Type B pancreatic cell (in vitro differentiated cells): ENCODE measurements at places on chromosomes 5 and 9.

DNA sequence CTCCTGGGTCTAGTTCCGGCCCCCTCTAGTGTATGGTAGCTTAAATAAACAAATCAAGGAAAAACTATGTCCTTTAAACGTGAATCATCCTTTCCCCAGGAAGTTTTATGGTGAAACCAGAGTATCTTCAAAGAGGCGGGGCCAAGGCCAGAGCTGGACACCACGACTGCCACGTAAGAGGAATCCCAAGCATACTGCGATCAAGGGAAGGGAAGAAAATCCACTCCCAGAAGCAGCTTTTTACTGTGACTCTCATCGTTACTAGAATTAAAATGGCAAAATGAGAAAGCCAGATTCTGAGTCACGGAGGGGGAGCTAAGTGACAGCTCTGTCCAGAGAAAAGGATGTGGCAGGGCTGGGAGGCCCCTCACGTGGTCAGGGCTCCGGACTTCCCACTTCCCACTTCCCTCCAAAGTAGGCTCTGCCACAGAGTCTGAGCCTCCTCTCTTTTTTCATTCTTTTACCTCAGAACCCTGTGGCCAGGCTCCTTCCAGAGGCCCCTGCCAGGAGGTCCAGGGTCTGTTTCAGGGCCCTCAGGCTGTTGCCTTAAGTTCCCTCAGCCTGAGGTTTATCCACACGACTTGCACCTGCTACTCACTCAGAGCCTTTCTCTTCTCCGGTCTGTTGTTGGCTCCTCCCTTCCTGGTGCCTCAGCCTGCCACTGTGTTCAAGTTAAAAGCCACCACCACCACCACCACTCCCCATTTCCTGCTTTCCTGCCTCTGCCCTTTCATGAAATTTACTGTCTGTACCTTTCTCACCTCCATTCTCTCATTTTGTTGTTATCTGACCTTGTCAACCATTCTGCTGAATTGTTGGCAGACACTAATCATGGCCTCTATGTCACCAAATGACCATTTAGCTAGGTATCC lies 1.4 kb upstream of the GLRX start:
- DNase-seq: no peak

GRCh38 chr5:116738615-116739261 lies 164.1 kb upstream of the SEMA6A start:
- DNase-seq: no peak

GRCh38 chr9:73080110-73080694 lies 71.5 kb upstream of the ANXA1 start:
- DNase-seq: no peak

DNA sequence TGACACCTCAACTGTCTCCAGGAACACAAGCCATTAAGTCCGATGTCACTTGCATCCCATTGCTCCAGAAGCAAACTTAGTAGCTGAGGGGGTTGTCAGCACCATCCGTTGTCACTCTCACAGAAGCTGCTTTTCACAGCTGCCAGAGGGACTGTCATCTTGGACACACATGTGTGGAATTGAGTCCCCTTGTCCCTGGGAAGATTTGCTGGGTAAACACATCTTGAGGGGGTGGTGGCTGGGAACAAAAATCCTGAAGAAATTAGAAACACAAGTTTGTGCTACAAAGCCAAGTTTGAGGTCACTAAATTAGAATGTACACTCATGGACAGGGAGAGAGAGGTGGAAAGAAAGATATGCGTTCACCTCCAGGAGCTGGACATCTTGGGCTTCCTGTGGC lies 55.2 kb upstream of the ADRA1B start:
- DNase-seq: no peak

- no peak for DNase-seq
Observed at GRCh38 chr5:100553209-100553608, 18.0 kb downstream of the FAM174A start.

DNA sequence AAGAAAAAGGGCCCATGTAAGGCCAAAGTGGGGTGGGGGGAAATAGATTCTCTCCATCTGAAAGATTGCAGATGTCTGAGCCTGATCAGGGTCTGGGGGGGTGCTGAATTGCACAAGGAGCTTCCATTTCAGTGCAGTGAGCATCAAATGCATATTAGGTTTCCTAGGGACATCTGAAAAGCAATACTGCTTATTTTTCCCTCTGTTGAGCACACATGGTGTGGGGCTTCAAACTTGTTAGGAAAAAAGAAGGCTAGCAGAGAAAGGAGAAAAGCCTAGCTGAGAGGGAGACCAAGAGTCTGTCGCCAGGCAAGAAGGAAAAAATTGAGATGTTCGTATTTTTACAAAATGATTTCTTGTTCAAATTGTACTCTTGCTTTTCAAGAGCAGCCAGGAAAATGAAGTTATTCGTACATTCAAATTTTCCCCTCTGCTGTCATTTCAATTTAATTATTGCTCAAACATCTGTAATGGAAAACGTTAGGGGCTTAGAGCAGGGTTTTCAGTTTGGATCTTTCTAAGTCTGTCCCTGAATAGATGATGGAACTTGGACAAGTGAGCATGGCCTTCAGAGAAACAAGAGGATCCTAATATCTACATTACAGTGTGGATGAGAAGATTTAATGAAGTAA lies 191.9 kb upstream of the GAS1 start:
- no peak for DNase-seq

- no peak for DNase-seq
Observed at GRCh38 chr9:108972626-108973209, 38.5 kb downstream of the ABITRAM start.

GRCh38 chr5:135141303-135142268 lies 107.6 kb upstream of the PITX1 start:
- DNase-seq: no peak

- peak; percentile 65 for DNase-seq
Observed at GRCh38 chr5:756171-756570, 28.4 kb downstream of the ZDHHC11B start.

DNA sequence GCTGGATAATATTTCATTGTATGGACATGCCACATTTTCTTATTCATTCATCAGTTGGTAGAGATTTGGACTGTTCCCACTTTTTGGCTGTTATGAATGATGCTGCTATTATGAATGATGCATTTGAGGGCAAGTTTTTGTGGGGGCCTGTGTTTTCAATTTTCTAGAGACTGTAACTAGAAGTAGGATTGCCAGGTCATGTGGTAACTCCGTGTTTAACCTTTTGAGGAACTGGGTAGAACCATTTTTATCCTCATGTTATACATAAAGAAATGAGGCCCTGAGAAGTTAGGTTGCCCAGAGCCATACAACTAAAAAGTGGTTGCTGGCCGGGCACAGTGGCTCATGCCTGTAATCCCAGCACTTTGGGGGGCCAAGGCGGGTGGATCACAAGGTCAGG lies 22.4 kb upstream of the STRBP start:
- DNase-seq: no peak

- DNase-seq: no peak
Observed at GRCh38 chr9:72401396-72401795, 36.4 kb upstream of the ZFAND5 start.

GRCh38 chr5:124584991-124585715 lies 161.3 kb downstream of the ZNF608 start:
- no peak for DNase-seq

- no peak for DNase-seq
Observed at GRCh38 chr5:142141463-142141862, 32.9 kb downstream of the NDFIP1 start.

- DNase-seq: no peak
Observed at GRCh38 chr9:130422546-130422945, 22.2 kb upstream of the ASS1 start.

DNA sequence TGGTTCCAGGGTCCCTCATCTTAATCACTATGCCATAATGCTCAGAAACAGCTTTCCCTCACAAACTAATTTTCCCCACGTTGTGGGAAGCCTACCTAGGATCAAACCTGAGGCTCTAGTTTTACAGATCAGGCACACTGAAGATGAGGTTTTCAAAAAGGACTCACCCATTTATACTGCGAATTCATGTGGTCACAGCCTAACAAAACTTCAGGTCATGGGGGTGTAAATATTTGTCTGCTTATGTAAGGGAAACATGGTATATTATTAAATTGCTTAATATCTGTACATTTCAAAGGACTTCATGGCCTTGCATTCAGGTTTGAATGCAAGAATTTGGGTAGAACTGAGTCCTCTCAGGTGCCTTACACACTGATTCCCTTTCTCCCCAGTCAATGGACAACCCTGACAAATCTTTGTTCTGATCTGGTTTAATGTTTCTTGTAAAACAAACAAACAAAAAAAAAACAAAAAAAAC lies 12.1 kb downstream of the ZFAND5 start:
- DNase-seq: no peak

DNA sequence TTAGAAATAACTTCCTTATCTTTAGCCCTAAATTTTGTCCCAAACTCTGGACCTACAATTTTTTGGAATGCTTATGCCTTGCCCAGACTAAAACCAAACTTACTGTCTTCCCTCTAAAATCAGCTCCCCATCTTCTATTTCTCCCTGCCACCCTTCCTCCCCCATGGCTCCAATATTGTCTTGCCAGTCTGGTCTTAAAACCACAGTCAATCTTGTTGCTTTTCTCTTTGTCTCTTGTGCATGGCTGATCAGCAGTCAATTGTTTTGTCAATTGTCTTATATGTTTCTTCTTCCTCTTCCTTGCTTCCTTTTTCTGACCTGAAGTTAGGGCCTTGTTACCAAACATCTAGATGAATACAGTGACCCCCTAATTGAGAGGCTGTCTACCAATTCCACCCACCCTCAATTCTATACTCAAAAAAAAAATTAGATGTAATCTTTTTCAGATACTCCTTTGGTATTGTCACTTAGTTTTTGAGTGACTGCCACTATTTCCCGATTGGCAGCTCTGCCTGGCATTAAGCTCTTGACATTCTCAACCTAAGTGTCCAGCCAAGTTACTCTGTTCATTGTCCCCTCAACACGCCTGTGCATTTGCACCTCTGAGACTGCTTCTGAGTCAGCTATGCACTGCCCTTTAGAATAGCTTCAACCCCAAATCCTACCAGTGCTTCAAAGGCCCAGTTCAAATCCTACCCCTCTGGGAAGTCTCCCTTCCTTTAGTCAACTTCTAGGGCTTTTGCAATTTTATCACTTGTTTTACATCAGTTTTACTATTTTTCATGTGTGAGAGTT lies 2.5 kb downstream of the PDCD1LG2 start:
- DNase-seq: no peak

GRCh38 chr9:13719981-13720676 lies 440.6 kb upstream of the MPDZ start:
- DNase-seq: no peak

DNA sequence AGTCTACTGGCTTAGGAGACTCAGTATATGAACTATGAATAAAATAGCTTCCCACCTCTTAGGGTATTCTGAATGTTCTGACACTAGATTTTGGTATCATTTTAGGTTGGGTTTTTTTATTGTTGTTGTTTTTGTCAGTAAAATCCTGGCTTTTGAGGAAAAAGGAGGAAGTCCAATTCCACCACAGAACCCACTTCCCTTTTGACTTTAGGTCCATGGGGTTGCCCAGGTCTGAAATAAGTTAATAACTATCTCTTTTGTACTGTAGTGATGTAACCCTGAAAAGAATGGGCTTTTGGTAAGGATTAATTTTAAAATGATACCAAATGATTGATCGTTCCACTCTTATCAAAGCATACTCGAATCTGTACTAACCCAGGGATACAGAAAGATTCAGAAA lies 29.1 kb upstream of the IL12B start:
- no peak for DNase-seq

- DNase-seq: no peak
Observed at GRCh38 chr5:7834982-7835381, 16.0 kb downstream of the CFAP90 start.

GRCh38 chr5:90967443-90967842 lies 408.8 kb downstream of the ADGRV1 start:
- DNase-seq: no peak

DNA sequence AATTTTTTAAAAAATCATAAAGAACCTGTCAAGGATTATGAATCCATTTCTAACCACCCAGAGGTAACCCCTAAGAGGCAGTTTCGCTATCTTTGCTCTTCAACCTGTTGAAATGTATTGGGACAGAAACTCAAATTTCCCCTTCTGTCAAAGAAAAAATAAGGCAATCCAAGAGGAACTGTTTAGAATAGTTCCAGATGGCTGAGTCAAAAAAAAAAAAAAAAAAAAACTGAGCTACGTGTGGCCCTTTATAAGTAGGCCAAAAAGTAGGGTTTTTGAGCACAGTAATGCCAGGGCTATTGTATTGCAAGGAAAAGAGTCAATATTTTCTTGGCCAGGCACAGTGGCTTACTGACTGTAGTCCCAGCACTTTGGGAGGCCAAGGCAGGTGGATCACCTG lies 94.9 kb downstream of the RAD23B start:
- DNase-seq: no peak

GRCh38 chr5:115168829-115169486 lies 750 bp downstream of the TRIM36 start:
- DNase-seq: no peak

GRCh38 chr9:77997611-77998284 lies 33.9 kb downstream of the GNAQ start:
- DNase-seq: no peak

DNA sequence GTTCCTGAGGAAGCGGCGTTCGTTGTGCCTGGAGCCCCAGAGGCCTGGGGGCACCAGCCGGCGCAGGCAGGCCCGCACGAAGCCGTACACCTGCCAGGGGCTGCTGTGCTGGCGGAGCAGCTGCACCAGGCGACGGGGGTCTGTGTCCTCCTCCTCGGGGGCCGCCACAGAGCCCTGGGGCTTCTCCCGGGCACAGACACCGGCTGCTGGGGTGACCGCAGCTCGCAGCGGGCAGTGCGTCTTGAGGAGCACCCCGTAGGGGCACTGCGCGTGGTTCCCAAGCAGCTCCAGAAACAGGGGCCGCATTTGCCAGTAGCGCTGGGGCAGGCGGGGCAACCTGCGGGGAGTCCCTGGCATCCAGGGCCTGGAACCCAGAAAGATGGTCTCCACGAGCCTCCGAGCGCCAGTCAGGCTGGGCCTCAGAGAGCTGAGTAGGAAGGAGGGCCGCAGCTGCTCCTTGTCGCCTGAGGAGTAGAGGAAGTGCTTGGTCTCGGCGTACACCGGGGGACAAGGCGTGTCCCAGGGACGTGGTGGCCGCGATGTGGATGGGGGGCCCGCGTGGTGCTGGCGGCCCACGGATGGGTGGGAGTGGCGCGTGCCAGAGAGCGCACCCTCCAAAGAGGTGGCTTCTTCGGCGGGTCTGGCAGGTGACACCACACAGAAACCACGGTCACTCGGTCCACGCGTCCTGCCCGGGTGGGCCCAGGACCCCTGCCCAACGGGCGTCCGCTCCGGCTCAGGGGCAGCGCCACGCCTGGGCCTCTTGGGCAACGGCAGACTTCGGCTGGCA lies 1.3 kb downstream of the TERT start:
- no peak for DNase-seq

DNA sequence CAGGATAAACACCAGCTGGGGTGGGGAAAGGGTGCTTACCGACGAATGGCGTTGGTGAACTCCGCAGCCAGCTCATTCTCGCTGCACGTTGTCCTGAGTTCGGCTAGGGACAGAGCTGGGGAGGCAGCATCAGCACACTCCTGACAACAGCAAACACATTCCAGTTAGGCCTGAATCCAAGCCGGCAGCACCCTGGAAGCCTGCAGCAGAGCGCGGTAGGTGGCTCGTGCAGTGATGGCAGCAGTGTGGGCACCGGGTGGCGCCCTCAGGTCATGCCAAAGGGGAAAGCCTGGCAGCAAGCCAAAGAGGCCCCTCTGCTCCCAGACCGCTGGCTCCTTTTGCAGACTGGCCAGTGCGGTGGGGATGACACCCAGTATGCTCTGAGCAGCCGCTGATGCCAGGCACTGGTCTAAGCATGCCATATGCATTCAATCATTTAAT lies 66.9 kb downstream of the DCP2 start:
- peak; percentile 72 for DNase-seq

- DNase-seq: no peak
Observed at GRCh38 chr5:149271195-149271715, 404 bp upstream of the AFAP1L1 start.
